ENCODE measurements at places on chromosomes 13 and 19.

DNA sequence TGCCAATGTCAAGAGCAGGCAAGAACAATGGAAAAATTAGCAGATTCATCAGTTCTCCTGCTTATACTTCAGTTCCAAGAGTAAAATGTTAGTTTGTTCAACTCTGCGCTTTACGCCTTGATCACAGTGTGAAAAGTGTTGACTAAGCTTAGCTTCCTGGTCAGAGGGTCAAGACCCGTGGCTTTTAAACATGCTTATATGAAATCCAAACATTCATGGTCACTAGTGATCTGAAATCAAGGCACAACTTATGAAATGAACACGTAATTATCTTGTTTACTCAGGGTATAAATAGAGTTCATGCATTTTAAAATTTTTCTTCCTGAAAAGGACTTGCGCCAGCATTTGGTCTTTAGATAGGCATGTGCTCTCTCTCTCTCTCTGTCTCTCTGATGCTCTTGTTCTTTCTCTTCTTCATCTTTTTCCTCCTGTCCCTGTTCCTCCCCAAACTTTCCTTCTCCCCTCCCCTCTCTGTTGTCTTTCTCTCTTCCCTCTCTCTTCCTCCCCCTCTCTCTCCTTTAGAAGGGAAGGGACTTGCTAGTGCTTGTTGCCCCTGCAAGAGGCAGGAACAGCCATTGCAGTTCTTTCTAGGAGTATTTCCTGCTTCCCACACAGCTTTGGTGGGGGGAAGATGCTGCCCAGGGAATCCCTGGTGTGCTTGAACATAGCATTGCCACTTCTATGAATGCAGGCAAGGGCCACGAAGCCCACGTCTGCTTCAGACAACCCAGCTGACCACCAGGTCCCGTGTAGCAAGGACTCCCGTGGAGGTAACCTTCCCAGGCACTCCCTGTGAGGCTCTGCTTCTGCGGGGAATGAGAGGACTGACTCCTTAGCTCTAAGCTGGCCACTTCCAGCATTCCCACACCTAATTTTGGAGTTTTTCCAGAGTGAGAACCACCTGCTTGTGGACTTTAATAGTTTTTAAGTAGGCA lies 7.1 kb upstream of the ZNF536 start:
- DNase-seq, result peak; percentile 6

DNA sequence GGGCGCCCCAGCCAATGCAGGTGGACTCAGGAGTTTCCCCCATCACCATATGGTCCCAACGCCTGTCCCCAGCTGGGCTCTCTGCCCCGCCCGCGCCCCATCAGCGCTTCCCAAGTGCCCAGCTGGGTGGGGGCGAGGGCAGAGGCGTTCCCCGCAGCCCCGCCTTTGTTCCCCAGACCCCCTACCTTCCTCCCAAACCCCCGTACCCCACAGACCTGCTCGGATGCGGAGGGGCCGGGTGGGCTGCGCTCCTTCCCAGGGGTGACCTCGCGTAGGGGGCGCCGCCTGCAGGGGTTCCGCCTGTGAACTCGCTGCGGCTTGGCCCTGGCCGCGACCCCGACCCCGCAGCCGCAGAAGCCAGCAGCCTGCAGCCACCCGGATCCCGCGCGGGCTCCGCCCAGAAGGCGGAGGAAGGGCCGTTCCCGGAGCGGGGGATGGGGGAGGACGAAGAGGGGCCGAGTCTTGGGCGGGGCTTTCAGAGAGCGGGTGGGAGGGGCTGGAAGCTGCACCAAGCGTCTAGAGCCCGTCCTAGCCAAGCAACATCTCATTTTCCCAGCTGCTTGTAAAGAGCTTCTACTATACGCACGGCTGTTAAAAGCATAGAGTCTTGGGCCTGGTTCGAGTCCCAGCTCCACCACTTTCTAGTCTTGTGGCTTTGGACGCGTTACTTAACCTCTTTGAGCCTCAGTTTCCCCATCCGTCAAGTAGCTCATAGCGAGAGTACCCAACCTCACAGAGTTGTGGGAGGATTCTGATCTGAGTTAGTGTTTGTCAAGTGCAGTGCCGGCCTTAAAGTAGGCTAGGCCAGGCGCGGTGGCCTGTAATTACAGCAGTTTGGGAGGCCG lies at the start of gene RAB3D:
TSS of gene RAB3D (minus strand) at position 404 of the 845 bp plus-strand sequence. CDS start 2,258 bp downstream, outside the sequence.
- DNase-seq, result peak; percentile 89

- no peak for DNase-seq
These were observed 420.4 kb upstream of the GPC6 start for GRCh38 chr13:92806215-92806614.

DNA sequence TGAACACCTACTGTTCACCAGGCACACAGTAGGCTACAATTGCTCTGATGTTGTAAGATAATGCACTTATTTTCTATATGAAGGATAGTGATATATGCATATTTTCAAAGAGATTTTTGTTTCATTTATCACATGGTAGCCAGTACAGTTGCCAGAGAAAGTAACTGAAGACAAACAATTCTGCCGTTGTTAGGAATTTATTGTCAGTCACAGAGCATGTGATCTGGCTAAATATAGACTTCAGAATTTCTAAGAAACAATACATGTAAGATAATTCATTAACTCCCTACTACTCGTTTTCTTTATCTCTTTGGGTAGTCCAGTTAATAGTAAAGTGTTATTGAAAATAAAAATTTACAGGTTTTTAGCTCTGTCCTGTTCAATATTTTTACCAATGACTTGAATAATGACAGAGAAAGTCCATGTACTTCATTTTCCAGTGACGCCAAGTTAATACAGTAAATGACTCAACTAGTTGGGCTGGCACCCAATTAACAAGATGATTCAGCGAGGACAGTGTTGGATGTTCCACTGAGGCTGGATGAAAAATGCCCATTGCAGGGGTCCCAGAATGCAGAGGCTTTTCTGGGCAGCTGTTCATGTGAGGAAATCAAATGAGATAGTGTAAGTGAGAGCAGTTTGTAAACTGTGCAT lies 35.6 kb downstream of the GJA3 start:
- DNase-seq, result no peak

DNA sequence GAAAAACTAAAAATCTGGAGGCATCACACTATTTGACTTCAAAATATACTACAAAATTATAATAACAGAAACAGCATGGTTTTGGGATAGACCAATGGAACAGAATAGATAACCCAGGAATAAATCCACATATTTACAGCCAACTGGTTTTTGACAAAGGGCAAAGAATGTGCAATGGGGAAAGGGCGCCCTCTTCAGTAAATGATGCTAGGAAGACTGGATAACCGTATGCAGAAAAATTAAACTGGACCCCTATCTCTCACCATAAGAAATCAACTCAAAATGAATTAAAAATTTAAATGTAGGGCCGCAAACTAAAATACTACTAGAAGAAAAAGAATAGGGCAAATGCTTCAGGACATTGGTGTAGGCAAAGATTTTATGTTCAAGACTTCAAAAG lies 440.5 kb upstream of the SGCG start:
- DNase-seq, result peak; percentile 5

GRCh38 chr13:45243077-45243476 lies 42.2 kb upstream of the KCTD4 start:
- DNase-seq, result no peak

- no peak for DNase-seq
These were observed 6.6 kb downstream of the ERCC1 start for GRCh38 chr19:45417151-45417550.

DNA sequence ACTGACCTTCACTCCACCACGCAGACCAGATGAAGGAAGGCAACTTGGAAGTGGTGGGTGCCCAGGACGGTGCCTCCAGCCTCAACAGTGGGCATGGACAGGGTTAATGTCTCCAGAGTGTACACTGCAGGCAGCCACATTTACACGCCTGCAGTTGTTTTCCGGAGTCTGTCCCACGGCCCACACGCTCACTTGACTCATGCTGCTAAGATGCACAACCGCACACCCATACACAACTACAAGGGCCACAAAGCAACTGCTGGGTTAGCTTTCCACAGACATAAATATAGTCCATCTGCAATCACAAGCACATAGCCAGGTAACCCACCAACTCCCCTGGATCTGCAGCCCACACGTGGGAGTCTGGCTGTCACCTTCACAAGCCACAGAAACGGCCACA lies 12.6 kb upstream of the AXL start:
- DNase-seq, result no peak

DNA sequence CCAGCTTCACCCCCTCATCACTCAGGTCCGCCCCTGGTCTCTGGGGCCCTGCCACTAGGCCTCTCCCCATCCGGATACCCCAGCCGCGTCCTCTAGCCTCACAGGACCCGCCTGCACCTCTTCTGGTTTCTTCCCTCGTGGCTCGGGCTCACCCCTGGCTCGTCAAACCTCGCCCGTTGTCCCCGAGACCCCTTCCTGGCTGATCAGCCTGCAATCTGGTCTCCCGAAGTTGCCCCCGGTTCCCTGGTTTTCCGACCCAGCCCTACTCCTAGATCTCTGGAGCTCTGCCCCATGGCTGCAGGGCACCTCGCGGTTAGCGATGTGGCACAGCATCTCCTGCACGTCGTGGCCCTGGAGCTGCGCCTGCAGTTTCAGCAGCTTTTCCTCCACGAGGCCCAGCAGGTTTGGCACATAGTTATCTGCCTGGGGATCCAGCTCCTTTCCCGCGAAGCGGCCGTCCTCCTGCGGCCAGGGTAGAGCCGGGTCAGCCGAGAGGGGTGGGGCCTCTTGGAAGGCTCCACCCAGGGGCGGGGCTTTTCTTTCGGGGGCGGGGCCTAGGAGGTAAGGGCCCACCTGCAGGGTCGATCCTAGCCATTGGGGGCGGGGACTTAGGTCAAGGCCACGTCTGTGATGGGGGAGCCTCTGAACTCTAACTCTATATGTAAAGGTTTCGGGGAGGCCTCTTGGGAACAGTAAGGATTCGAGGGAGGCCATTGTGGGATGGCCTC lies 2.4 kb upstream of the RGL3 start:
- DNase-seq, result peak; percentile 26

DNA sequence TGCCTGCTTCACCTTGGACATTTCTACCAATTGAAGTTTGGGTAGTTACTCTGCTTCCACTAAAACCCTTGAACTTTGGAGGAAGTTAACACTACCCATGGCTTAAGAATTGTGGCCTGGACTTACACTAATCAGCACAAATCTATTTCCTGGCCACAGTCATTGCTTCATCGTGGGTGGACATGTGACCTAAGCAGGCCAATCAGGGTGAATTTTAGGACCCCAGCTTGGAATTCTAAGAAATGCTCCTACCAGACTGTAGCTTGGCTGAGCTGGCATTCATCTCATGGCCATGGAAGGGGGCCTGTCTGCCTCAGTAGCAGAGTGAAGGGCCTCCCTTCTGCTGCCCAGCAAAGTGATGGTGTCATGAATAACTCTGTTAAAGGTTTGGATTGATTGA lies 58.3 kb upstream of the SLC15A1 start:
- no peak for DNase-seq

DNA sequence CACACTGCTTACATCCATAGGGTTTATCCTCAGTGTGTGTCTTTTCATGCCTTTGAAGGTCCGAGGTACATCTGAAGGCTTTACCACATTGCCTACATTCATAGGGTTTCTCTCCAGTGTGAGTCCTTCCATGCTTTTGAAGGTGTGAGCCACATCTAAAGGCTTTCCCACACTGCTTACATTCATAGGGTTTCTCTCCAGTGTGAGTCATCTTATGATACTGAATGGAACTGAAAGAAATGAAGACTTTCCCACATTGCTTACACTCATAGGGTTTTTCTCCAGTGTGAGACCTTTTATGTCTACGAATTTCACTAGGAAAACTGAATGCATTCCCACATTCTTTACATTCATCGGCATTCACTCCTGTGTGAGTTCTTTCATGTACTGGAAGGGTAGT lies 7.1 kb downstream of the ZNF20 start:
- DNase-seq, result no peak

- no peak for DNase-seq
These were observed 698.8 kb downstream of the LIG4 start for GRCh38 chr13:107516517-107516916.

GRCh38 chr13:34842466-34842865 lies 99.6 kb upstream of the NBEA start:
- no peak for DNase-seq

DNA sequence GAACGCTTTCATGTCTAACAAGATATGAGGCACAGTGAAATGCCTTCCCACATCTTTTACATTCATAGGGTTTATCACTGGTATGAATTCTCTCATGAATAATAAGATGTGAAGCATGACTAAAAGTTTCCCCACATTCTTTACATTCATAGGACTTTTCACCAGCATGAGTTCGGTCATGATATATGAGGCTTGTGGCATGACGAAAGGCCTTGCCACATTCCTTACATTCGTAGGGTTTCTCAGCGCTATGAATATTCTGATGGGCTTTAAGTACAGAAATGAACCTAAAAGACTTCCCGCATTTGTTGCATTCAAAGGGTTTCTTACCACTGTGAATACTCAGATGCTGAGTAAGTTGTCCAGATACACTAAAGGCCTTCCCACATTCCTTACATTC lies 21.3 kb downstream of the ZNF607 start:
- DNase-seq, result no peak

DNA sequence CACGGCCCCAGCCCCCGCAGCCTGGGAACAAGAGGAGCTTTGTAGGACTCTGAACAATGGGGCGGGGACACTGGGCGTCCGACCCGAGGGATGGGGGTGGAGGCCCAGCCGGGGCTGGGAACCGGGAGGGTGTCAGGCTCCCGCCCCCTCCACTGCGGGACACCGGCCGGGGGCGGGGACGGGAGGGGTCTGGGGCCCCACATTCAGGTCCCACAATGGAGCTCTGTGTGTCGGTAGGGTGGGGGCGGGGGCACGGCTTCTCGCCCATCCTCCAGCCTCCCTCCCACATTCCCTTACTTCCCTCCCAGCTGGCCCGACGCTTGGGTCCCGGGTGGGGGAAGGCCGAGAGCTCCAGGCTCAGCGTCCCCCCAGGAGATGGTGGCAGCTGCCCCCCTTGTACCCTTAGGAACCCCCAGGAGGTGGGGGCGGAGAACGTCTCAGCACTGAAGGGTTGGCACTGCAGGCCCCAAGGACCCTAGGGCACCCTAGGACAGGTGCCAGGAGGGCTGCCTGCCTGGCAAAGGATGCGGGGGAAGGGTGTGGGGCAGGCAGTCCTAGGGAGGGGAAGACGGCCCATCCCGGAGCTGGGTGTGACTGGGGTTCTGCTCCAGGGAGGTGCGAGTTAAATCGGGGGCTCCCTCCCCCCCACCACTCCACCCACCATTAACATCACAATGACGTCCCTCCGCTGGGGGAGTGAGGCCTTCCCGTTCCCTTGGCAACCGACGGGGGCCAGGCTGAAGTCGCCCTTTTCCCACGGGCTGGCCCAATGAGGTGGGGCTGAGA lies 5.3 kb downstream of the TTYH1 start:
- DNase-seq, result no peak

GRCh38 chr13:45046445-45046844 lies 57.1 kb downstream of the GPALPP1 start:
- no peak for DNase-seq

Data from NCI-H1105 treated with DMSO at 0.1 percent for 48 hours (cell line).